Suppressor macrophage treated with lipopolysaccharide for 4 hours (primary cell): ENCODE measurements at places on chromosomes 1 and 21.
A peak's percentile ranks its signal among the peaks of the same experiment; 100 is the strongest.

DNA sequence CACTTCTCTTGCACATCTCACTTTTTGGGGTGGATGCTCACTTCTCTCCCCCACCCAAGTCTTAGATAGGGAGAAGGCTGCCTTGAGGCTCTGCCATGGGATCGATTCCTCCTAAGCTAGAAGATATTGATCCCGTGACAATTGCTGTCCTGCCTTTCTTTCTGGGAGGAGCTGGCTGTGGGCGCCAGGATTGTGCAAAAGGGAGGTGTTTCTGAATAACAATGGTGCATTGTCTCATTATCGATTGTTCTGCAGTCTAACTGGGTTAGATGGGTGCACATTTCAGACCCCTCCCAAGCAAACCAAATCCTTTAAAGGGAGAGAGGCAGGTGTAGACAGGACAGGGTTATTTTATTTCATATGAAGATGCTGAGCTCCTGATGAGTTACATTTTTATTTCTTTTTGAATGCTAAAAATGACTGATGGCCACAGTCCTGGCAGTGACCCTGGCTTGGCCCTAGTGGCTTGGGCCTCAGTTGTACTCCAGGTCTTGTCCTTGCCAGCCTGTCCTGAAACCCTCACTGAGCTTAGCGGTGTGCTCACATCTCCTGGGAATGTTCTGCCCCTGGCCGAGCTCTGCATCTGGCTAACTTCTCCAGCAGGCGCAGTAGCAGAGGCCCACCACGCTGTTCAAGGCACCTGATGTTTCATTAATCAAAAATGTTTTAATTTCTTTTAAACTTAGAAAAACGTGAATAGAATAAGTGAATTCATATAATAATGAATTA, 99.0 kb upstream of the KAZN start:
- no peak for DNase-seq

DNA sequence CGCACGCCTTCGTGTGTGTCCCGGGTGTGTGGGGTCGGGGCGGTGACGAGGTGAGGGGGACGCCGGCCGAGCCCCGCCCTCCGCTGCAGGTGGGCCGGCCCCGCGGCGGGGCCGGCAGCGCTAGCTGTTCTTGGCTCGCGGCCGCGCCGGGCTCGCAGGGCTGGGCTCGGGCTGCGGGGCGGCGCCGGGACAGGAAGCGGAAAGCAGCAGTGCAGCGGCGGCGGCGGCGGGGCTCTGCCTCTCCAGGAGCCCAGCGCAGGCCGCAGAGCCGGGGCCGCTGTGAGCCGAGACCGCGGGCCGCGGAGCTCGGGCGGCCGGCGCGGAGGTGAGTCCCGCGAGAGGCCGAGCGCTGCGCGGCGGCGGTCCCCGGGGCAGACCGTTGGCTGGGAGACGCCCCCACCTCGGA, at the start of gene VANGL1:
Gene VANGL1 (plus strand): TSS at position 209 of the 406 bp plus-strand sequence. CDS start 9,444 bp downstream, outside the sequence.
- peak; percentile 66 for DNase-seq

GRCh38 chr1:203408486-203409481, 57.9 kb upstream of the FMOD start:
- peak; percentile 75 for DNase-seq

DNA sequence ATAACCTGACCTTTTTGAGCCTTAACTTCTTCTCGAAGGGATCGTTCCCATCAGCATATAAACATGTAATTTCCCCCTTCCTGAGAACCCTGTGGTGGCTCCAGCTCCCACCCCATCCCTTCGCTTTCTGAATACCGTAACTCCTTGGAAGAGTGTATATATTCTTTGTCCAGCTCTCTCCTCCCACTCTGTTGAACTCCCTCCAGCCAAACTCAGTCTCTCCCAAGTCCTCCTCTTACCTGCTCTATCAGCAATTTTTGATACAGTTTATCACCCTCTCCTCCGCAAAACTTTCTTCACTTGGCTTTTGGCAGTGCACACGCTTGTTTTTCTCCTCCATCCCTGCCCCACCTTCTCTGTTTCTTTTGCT, 109.9 kb upstream of the SLC25A33 start:
- DNase-seq: no peak

- DNase-seq: peak; percentile 39
These were observed 188.1 kb downstream of the TGFBR3 start for GRCh38 chr1:91697861-91698260.

- DNase-seq: peak; percentile 59
These were observed 17.6 kb downstream of the SLC2A1 start for GRCh38 chr1:42940851-42941639.

- DNase-seq: no peak
These were observed 53.5 kb upstream of the TIAM1 start for GRCh38 chr21:31397515-31397926.
